Amniotic stem cell (primary cell): ENCODE measurements at places on chromosomes 12 and 14.

- no peak for DNase-seq
These were observed 54.9 kb upstream of the NUDT4 start for GRCh38 chr12:93322784-93323183.

DNA sequence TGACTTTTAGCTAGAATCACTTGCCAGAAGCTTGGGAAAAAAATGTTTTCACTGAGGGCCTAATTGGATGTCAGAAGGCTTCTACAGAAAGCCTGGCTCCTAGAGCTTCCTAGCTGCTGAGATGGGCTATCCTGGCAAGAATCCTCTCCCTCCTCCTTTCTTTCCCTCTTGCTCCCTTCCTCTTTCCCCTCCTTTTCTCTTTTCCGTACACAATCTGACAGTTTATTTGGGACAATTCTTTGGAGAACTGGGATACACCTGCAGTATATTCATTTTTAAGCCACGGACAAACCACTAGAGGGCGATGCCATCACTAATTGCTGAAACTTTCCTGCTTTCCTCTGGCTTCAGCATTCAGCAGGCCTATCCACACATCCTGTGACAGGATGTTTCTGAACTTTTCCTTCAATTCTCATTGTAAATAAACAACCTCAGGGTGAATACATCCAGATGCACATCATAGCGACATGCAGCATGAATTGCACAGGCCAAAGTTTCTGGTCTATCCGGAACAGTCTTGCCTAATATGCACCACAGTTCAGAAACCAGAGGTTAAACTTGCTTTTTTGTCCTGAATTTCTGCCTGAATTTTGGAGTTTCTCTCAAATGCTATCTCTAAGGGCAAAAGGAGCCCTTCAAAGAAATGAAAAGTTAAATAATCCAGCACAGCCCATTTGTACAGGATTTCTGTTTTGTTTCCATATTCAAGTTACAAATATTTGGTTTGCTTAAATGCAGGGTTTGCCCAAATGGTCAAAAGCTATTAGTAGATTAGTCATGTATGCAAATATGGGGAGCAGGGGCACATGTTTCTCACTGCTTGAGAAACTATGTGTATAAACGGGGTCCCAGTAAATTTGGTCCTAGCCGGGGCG lies 142.8 kb downstream of the PAWR start:
- peak; percentile 43 for DNase-seq

DNA sequence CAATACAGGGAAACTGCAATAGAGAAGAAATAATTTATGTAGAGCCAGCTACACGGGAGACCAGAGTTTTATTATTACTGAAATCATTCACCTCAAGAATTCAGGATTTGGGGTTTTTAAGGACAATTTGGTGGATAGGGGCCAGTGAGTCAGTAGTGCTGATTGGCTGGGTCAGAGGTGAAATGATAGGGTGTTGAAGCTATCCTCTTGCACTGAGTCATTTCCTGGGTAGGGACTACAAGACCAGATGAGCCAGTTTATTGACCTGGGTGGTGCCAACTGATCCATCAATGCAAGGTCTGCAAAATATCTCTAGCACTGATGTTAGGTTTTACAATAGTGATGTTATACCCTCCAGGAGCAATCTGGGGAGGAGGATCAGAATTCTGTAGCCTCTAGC lies 486.3 kb downstream of the LRIG3 start:
- no peak for DNase-seq

GRCh38 chr12:112328456-112329124 lies 53.6 kb downstream of the HECTD4 start:
- no peak for DNase-seq

- DNase-seq = no peak
These were observed 1303.0 kb downstream of the LRFN5 start for GRCh38 chr14:42909659-42910058.

GRCh38 chr12:47085815-47086252 lies 6.1 kb upstream of the AMIGO2 start:
- peak; percentile 58 for DNase-seq

DNA sequence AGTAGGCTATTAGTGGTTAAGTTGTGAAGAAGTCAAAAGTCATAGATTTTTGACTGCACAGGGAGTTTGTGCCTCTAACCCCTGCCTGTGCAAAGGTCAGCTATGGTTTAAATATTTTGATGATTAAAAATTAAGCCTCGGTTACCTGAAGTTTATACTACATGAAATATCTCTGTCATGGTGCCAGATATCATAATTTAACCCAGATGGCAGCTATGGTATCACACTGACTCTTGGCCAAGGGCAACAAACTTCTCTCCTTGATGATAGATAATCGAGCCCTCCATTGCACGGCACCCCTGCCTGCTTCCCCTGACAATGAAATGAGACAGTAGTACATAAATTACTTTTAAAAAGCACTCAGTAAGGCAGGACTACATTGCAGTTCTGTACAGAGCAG lies 80.8 kb downstream of the SLC35F4 start:
- DNase-seq = no peak

GRCh38 chr14:104688505-104689108 lies 811 bp upstream of the INF2 start:
- DNase-seq = no peak

DNA sequence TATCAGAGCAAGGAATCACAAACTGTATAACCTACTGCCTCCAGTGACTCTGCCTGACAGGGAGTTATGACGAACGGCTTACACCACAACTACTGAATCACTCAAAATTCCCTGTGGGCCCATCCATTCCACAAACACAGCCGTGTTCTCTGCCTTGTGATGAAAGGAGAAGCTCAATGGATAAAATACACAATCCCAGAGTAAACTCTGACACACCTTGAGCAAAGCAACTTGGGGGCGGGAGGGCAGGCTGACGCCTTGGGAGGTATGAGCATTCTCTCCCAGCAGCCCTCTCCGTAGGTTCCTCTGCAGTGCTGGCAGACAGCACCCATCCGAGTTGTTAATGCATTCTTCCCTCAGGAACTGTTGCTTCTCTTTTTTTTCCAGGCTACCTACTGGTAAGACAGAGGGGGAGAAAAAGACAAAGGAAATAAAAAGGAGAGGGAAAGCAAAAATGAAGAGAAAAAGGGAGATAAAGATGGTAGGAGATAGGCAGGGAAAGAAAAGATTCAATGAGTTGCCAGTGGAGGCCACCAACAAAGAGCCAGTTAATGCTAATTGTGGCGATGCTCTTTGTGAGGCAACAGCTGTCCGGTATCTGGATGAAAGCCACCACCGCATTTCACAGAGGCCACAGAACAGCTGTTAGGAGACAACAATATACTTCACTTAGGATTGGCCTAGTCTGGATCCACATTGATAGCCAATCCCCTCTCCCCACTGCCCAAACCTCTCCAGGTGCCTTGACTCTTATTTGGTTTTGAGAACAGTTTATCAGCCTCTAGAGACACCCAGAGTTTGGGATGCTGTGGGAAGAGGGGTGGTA lies 4.7 kb upstream of the DIO2 start:
- no peak for DNase-seq

GRCh38 chr14:79630288-79630960 lies 580.9 kb downstream of the DIO2 start:
- DNase-seq = no peak
